ENCODE measurements at places on chromosomes 6 and 20.

DNA sequence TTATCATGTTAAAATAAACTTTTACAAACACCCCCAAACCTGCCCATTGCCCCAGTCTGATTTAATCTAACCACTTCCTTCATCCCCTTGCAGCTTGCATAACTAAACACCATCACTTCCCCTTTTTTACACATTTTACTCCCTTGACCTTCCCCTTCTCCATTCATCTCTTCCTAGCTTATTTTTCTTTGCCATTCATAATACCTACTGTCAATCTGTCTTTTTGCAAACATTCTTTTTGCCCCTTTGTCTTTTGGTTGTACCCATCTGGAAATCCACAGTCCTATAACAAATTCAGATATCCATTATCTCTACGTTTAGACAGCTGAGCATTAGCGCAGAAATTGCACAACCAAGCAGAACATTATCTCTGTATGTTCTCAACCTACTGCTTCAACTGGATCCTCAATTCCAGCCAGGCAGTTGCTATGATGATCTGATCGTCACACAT lies 51.2 kb downstream of the C6orf52 start:
- DNase-seq: no peak

GRCh38 chr6:168016721-168017525 lies 19.5 kb downstream of the KIF25 start:
- DNase-seq: no peak

- no peak for DNase-seq
Observed at GRCh38 chr6:80623066-80623815, 516.8 kb downstream of the BCKDHB start.

DNA sequence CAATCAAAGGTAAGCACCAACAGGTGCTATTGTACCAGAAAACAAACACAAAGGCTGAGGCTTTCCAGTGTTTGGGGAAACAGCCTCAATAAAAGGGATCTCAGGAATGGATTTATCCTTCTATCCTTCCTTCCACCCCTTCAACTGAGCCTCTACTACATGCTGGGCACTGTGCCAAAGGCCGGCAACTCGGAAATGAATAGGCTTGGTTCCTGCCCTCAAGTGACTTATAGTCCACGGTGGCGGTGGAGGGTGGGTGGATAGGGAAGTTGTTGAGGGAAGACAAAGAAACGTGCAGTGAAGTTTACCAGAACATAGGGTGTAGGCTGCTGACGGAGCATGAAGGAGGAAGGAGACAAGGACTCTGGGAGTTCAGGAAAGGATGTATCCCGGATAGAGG lies 73.4 kb upstream of the TAB2 start:
- DNase-seq: no peak

DNA sequence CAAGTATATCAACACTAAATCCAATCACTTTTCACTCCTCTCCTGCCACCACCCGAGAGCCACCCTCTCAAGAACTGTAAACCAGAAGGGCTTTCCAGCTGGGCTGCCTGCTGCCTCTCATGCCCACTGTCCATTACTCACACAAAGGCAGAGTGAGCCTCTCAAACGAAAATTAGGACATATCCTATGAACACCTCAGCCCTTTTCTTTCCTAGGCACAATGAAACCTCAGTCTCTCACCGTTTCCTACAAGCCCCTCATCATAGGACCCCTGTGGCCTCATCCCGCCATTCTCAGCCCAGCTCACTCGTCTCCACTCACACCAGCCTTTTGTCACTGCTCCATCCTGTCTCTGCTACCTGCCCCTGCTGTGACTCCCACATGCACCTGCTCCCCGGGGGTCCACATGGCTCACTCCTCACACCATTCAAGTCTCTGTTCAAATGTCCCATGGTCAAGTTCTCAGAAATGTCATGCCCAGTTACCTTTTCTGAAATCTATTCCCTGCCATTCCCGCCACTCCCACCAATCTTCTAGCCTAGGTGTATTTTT lies 7.4 kb downstream of the HLA-F start:
- no peak for DNase-seq

DNA sequence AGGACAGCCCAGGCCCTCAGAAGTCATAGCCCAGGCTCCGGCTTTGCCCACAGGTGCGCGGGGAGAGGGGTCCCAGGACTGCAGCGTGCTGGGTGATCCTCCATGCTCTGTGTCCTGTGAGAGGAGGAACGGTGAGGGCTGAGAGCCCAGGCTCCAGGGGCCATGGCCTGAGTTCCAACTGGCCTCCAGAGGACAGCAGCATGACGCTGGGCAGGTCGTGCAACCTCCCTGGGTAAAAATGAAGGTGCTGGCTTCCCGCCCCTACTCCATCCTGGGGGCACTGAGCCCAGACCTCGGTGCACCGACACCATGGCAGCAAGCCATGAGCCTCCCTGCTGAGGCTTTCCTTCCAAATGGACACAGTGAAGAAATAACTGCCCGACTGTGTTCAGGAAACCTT lies 305.4 kb downstream of the TAF4 start:
- DNase-seq: no peak

- no peak for DNase-seq
Observed at GRCh38 chr20:38144598-38144973, 20.5 kb downstream of the TGM2 start.

GRCh38 chr6:107154131-107154800 lies 39.0 kb upstream of the BEND3 start:
- no peak for DNase-seq

DNA sequence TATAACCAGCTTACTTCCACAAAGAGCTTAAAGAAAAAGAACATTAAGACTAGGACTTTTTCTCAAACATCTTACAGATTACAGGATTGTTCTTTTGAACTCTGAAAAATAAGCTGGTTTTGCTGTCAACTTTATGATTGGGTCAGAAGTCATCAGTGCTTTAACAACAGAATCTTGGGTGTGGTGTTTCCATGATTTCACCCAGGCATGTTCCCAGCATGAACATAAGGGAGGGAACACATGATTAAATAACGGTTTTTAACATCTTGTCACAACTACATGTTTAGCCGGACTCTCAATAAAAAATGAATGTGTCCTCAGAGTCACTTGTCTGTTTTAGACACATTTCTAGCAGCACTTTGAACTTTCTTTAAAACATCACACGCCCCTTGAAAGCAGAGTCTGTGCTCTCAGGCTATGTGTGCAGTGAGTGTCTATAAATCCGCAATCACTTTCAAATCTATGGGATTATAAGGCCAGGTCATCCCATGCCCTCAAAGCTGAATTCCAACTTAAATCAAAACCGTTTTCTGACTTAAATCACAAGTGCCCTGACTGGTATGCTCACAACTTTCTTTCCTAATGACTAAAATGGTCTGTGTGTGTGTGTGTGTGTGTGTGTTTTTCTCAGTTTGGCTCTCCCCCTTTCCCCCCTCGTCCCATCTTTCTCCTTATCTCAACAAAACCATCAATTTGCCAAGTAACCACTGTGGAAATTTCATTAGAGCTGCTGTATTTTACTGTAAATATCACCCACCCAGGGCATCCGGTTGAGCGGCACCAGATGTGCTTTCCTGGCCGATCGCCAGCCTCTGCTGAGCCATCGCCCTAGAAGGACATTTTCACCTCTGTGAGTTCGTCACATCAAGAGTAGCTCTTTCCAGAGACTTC lies 216.8 kb upstream of the DTNBP1 start:
- peak; percentile 66 for DNase-seq

GRCh38 chr20:37346236-37346534 lies 245 bp downstream of the SRC start:
- no peak for DNase-seq

- no peak for DNase-seq
Observed at GRCh38 chr20:32655903-32656512, 17.7 kb downstream of the C20orf203 start.

DNA sequence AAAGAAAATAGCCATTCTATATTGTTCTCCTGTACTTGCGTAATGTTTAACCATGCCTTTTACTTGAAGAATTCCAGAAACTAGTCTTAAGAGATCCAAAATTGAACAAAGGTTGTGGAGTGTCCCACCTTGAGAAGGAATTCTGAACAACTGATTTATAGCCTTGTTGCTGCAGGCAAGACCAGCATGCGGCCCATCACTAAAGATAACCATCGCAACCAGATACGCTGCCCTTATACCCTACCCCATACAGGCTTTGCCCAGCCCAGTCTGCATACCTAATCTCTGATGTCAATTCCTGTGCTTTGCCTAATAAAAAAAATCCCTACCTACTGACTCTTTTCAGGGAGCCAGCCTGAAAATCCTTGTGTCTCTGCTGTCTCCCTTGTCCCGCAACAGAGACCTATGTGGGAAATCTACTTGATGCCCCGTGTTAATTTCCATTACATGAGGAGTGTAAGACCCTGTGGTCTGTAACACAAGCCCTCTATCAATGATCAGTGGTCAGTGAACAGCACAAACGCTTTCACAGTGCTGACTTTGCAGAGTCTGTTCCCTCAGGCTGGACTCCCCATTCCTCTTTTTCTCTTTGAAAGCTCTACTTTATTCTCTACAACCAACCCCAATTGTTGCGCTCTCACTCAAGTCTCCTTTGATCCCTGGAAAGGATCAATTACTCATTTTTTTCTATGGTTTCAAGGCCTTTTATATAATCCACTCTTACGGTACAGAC lies 125.7 kb upstream of the BTBD3 start:
- DNase-seq: no peak

- no peak for DNase-seq
Observed at GRCh38 chr6:33993653-33994471, 152.0 kb downstream of the GRM4 start.

DNA sequence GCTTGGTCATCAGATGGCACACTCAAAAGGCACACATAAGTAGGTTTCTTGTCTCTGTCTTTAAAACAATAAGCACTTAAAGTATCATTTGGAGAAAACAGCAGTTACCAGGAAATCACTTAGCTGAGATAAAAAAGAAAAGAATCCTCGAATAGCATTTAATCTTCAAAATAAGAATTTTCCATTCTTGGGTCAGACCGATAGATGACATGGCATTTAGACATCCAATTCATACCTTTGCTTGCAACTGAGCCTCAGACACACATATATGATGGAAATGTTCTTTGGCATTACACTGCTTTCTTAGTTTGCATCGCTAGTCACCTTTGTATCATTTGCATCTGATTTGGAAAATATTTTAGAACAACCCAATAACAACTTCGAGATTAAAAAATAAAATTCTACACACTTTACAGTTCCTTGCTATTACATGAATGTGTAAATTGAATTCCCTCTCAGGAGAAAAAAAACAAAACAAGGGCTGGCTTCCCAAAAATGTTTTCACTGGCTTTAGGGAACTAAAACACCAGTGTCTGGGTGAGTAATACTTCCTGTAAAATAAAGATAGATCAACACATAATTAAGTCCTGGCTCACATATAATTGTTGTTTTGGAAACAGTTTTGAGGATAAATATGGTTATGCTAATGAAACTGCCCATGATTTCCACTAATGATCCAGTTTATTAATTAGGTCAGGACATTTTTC lies 1.3 kb upstream of the RNF217 start:
- DNase-seq: no peak

DNA sequence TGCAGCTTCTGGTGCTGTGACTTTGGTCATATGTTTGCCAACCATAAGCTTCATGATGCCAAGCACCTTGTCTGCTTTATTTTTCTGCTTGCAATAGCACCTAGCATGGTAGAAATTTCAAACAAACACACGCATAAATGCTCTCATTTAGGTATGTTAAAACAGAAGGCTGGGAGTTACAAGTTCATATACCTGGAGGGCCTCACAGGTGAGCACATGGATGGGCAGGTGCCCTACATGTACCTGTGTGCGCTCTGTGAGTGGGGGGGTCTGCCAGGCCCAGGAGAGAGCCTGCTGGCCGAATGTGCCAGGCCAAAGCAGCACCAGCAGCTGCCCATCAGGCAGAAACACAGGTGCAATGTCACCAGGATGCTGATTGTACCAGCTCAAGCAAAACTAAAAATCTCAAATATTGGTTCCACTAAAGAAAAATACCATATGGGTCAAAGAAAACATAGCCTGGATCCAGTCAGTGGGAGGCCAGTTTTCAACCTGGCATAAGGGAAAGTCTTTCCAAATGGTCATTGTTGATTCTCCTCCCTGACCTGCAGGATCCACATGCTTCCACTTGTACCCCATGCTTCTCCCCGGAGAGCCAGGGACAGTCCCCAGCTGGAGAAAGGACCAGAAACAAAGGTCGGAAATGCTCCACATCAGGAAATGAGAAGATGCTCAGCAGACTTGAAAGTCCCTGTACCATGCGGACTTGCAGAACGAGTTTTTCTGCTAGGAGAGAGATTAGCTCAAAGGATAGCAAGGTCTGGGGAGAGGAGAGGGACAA lies 7.2 kb upstream of the PFDN4 start:
- no peak for DNase-seq
